Activated CD8-positive, alpha-beta memory T cell treated with anti-CD3 and anti-CD28 coated beads for 48 hours (primary cell): ENCODE measurements at places on chromosomes 4 and X.

DNA sequence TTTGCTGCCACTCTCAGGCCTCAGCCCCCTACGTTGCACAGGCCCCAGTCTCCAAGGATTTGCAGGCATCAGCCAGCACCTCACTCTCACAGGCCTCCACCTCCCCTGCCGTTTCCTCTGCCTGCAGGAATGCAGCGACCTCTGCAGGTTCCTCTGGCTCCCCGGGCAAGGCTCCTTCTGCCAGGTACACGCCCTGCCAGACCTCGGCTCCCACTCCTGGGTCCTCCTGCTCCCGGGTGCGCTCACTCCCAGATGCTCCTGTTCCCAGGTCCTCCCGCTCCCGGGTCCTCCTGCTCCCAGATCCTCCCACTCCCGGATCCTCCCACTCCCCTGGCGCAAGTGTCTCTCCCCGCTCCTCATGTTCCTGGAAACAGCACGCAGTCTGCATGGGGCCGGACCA lies 144.4 kb upstream of the RADX start:
- no peak for DNase-seq

- DNase-seq, result no peak
Measured at GRCh38 chr4:23165669-23166068, 472.9 kb downstream of the GBA3 start.

DNA sequence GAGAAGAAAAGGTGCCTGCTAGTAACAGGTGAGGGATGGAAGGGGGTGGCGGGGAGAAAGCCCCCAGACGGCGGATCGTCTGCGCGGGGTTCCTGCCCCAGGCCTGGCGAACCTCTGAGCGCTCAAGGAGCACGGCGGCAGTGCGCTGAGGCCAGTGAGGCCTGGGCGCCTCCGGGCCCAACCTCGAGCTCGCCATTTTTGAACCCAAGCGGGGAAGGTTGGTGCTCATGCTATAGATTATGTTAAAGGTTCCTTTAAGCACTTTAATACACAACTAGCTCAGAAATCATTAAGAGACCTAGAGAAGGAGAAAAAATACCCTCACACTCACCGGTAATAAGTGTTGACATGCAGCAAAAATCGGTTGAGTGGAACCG lies 7.9 kb downstream of the PITX2 start:
- DNase-seq, result no peak

DNA sequence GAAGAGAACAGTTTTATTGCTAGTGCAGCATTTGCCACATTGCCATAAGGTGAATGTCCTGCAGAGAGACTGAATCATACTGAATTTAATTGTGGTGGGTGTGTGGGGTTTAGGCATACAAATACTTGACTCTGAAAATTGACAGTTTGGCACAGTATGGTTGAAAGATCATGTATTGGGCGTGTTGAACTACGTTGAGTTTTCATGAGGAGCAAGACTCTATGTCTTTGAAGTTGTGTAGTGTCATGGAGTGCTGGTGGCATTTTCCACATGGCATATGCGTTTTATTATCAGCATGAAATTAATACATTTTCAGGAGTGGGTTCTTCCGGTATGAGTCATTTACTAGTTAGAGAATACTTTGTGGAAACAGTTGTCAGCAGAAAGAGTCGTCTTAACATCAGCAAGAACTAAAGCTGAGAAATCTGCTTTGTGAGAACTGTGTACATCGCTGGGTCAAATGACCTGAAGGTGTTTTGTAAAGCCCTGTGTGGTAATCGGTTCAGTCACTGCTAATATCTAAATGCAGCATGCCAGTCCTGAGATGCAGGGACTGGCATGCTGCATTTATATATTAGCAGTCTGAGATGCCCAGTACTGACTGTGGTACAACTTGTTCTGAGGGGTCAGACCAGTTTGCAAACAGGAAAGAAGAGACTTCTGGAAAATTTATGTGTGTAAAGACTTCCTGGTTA lies 50.3 kb downstream of the ARHGAP10 start:
- no peak for DNase-seq

- no peak for DNase-seq
Measured at GRCh38 chrX:45743081-45743533, 542.4 kb upstream of the DIPK2B start.

DNA sequence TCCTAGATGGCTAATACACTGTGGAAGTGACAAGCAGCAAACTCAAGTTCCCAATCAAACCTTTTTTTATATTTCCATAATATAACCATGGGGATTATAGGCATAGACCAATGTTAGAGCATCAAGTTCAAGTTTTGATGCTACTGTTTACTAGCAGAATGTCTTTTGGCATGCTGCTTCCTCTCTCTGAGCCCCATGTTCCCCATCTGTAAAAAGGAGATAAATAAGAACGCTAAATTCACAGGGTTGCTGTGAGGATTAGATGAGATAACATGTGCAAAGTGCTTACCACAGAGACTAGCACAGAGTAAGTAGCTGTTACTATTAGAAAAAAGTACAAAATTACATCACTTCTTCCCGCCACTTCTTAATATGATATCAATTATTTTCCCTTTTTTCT lies 18.0 kb downstream of the MBNL3 start:
- DNase-seq, result no peak

GRCh38 chr4:26839016-26839415 lies 21.6 kb upstream of the STIM2 start:
- DNase-seq, result no peak

DNA sequence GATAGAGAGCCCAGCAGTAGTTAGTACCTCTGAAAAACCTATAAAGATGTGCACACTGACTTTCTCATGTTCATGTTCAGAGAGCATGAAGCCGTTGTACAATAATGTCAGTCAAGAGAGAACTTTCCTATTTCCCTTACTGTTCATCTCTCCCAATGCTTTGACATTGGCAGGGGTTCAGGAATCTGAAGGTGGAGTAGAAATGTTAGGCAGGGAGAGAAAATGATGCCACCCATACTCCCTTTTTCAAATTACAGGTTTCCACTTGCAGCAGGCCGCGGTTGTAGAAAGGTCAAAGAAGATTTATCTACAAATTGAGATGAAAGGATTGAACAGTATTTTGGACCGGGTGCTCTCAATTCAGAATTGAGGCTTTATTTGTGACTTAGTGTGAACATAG lies 84.3 kb downstream of the DCAF8L2 start:
- DNase-seq, result no peak

GRCh38 chrX:9558615-9559014 lies 93.8 kb downstream of the TBL1X start:
- no peak for DNase-seq

DNA sequence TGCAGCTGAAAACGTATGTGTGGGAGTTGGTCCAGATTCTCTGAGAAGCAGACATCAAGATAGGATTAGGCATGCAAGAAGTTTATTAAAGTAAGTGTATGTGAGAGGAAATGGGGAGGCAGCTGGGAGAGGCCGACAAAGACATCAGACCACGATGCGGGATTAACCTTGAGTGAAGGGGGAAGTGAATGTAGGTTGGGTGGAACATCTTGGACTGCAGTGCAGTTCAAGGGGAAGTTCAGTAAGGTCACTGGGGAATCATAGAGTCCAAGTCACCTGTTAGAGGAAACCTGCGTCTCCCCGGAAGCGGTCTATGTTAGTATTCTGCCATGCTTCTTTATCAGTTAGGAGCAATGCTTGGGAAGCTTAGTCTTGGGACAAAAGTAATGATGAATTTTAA lies 22.0 kb downstream of the CXCL8 start:
- no peak for DNase-seq
